Kidney epithelial cell (primary cell): ENCODE measurements at places on chromosomes 3 and 15.

GRCh38 chr15:101047301-101047781 lies 128.2 kb downstream of the LRRK1 start:
- no peak for DNase-seq

- no peak for DNase-seq
Observed at GRCh38 chr3:132253262-132253878, 63.8 kb upstream of the ACP3 start.

GRCh38 chr15:33149919-33150318 lies 44.6 kb downstream of the FMN1 start:
- DNase-seq: peak; percentile 72

DNA sequence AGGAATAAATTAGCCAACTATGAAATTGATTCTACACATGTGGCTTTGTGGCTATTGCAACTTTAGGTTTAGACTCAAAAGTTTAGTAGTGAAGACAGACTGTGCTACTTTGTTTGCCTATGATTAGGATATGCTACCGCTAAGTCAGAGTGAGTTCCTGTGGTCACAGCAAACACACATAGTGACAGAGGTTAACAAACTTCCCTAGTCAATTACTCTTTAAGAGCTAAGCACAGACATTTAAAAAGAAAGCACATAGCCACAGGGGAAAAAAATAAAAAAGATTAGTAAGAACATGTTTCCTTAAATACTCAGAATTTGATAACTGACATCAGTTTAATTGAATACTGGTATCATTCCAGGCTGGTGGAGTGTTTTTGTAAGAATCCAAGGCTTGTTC lies 207.1 kb downstream of the GBE1 start:
- DNase-seq: no peak

DNA sequence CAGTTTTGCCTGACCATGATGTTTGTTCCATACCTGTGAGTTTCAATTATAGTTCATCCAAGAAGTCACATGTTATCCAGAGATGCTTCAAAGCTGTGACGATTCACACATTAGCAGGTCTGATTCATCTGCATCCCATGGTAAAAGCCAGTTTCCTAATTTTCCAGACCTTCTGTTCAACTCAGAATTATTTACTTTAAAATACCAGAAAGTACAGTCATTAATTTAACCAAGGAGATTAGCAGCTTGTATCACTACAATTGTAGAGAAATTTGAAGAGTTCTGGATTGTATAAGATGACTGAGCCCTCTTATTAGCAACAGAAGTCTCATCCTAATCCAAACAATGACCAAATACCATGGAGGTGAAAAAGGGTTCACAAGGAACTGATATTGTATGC lies 76.1 kb upstream of the THBS1 start:
- no peak for DNase-seq

GRCh38 chr3:154428286-154429206 lies 1.4 kb downstream of the GPR149 start:
- no peak for DNase-seq

- DNase-seq: no peak
Observed at GRCh38 chr3:131608741-131609140, 106.0 kb upstream of the MRPL3 start.

GRCh38 chr3:37272741-37273140 lies 98.4 kb upstream of the LRRFIP2 start:
- no peak for DNase-seq

DNA sequence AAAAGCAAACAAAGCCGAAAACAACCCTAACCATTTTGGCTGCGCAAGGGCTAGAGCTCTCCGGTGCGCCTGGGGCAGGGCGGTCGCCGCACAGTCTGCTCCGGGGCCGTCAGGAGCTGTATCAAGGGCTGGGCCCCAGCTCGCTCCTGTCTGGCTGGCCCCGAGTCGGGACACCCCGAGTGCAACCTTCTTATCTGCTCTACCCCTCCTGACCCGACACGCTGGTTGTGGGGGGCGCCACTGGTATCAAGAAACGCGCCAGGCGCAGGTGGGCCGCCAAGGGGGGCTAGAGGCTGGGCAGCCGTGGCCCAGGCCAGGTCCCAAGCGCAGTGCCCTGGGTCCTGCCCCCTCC lies 36.0 kb downstream of the NR2F2 start:
- no peak for DNase-seq

- DNase-seq: no peak
Observed at GRCh38 chr3:108608750-108609149, 19.2 kb downstream of the DZIP3 start.

- DNase-seq: no peak
Observed at GRCh38 chr15:29516929-29517328, 247.3 kb upstream of the NSMCE3 start.

DNA sequence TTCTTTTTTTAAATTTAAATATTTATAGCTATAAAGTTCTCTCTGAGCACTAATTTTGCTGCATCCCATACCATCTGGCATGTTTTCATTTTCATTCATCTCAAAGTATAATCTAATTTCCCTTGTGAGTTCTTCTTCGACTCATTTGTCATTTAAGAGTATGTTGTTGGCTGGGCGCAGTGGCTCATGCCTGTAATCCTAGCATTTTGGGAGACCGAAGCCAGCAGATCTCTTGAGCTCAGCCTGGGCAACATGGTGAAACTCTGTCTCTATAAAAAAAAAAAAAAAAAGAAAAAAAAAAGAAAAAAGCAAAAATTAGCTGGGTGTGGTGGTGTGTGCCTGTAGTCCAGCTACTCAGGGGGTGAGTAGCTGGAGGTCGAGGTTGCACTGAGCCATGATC lies 34.8 kb downstream of the MAP1A start:
- no peak for DNase-seq

- DNase-seq: no peak
Observed at GRCh38 chr3:144482876-144483275, 511.3 kb downstream of the DIPK2A start.

GRCh38 chr3:173785004-173785403 lies 387.5 kb downstream of the NLGN1 start:
- DNase-seq: no peak

DNA sequence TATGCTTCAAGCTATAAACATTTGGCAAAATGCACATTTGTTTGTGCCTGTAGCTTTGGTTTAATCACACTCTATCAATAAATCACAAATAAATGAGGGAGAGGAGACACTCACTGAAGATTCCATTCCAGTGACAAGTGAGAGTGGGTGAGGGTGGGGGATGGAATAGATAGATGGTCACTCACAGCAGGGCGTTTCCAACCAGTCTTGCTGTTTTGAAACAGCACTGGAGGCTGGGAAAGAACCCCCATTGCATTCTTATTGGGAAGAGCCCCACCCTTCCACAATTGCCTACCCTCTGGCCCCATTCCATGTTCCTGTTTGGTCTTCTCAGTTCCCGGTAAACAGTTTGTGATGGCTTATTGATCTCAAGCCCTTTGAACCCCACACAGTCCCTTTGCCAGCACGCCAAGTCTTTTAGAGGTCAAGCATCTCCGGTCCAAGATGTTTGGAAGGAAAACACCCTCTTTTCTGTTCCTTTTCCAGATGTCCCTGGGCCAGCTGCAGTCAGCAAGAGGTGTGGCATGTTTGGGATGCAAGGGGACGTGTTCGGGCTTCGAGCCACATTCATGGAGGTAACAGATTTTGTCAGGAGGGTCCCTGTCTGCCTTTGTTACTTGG lies 30.7 kb downstream of the LMCD1 start:
- no peak for DNase-seq

- peak; percentile 90 for DNase-seq
Observed at GRCh38 chr15:69468241-69469121, 15.9 kb downstream of the RPLP1 start.

DNA sequence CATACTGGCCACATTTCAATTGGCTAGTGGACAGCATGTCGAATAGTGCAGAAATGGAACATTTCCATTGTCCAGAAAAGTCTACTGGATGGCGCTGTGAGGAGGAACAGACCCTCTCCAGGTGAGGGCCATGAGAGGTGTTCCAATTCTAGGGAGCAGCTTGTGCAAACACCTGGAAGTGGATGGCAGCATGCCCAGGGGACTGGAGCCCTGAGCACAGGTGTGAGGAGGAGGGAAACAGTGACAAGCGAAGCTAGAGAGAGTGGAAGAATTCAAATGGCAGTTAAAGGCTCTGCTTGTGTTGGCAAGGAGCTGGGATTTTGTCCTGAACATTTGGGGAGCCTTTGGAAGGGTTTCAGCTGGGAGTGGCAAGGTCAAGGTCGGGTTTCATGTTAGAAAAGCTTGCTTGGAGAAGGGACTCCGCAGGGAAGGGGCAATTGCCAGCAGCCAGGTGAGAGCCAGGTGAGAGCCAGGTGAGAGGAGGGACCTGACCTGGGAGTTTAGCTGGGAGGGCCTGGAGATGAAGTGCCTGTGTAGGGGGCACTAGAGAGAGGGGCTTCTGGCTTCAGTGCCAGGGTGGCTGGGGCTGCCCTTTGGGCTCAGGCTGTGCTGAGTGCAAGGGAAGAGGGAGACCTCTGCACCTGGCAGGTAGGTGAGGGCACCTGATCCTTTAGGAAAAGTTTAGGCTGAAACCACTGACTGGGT lies 93.8 kb downstream of the LINGO1 start:
- DNase-seq: no peak

GRCh38 chr15:97525809-97526208 lies 434.7 kb upstream of the ARRDC4 start:
- no peak for DNase-seq

- DNase-seq: no peak
Observed at GRCh38 chr3:53724566-53724965, 121.7 kb downstream of the CHDH start.

DNA sequence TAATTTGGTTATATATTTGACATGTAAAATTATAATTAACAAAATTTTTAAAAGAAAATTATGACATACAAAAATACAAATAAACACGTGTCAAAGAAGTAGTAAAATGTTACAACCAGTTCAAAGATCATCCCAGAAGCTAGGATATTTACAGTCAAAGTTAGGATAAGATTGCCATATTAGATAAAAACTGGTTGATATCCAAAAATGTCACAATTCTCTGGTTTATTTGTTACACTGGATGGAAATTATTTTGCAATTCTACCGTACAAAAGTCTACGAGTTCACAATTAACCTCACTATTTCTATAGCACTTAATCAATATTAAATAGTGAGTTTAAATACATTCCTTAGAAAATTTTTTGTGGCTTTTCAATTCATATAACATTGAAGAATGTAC lies 673.8 kb downstream of the GBE1 start:
- DNase-seq: no peak

- DNase-seq: no peak
Observed at GRCh38 chr15:72540606-72541237, 66.6 kb downstream of the ARIH1 start.

- DNase-seq: no peak
Observed at GRCh38 chr3:15361494-15362214, 29.3 kb upstream of the SH3BP5 start.

GRCh38 chr3:65005486-65005885 lies 317.7 kb upstream of the ADAMTS9 start:
- no peak for DNase-seq

- no peak for DNase-seq
Observed at GRCh38 chr3:157442729-157443128, 6.1 kb downstream of the PTX3 start.

- peak; percentile 25 for DNase-seq
Observed at GRCh38 chr3:188421151-188421821, 267.3 kb downstream of the LPP start.

DNA sequence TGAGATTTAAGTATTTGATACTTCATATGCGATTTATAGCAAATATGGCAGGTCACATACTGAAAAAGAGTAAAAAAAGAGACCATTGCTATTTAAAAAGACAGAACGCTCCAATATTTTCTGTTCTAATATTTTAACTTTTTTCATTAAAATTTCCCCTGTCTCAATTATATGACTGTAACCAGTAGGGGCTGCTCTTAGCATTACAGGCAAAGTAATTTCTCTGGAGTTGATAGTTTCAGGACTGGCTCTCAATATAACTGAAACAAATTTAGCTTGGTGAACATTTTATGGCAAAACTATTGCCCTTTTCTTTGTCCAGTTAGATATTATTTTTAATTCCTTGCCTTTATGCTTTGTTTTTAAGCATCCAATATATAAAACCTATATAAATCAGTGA lies 286.3 kb upstream of the ROBO2 start:
- no peak for DNase-seq

DNA sequence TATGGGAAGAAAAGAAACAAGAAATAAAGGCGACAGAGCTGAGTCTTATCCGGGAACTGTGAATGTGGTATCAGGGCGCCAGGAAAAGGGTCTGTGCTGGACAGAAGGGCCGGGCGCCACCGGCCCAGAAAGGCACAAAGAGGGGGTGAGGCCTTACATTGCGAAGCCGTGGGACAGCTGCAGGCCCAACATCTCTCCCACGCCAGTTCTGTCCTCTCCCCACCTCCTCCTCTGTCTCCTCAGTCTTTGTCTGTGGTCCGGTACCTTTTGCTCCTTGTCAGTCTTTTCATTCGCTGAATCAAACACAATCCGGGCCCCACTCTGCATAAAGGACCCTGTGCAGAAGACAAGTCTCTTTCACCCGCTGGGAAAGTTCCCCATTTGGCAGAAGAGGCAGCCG lies 81.8 kb downstream of the LRIG1 start:
- no peak for DNase-seq

- DNase-seq: no peak
Observed at GRCh38 chr15:89070197-89071124, 17.8 kb upstream of the ABHD2 start.

GRCh38 chr15:39752991-39753390 lies 29.6 kb downstream of the FSIP1 start:
- no peak for DNase-seq

- no peak for DNase-seq
Observed at GRCh38 chr3:184233127-184233843, 3.9 kb downstream of the VWA5B2 start.

DNA sequence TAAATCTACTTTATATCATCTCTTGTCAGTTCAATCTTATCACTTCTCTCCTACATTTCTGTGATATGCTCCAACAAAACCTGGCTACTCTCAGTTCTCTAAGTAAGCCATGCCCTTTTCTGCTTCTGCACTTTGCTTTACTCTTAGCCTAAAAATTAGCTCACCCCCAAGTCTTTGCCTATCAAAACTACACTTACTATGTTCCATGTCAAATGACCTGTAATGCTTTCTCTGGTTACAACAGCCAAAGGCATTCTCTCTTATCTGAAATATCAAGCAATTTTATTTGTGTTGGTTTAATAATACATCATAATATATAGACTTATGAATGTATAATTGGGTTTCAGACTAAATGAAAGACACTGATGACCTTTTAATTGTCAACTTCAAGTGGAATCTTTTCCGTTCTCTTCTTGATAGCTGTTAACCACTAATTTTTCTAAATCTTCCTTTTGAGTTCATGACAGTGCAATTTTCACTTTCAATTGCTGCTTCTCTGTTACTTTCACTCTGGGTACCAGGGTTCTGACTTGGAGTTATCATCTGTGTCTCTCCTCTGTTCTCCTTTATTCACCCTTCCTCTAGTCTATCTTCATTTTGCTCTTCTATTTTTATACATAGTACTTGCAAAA lies 619.0 kb upstream of the GOLIM4 start:
- no peak for DNase-seq

DNA sequence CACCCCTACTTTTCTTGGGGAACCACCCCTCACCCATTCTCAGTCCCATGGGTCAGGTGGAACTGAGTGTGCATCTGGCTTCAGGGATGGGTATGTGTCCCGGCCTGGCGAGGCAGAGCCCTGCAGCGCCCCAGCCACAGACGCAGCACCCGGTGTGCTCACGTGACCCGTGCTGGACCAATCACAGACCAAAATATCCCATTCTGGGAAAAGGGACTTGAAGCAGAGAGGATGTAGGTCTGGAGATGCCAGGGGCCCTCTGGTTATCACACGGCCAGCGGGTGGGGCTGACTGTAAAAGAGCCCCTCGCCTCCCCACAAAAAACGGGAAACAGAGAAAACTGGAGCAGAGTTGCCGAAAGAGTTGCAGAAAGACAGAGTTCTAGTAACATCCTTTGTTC lies 138.0 kb upstream of the RAD18 start:
- no peak for DNase-seq
